ENCODE measurements at places on chromosomes 1 and 21. TPM values are rescaled to one million over a fixed set of nuclear protein-coding genes. Genes with fewer than 3 reads are reported as not detected.

- DNase-seq: no peak
These were observed 38.5 kb upstream of the LAX1 start for GRCh38 chr1:203726417-203726867.

GRCh38 chr1:159957824-159958268 is 3.8 kb upstream of the SLAMF9 start:
- DNase-seq: no peak

Gene GBP3
- 5.7 TPM for total RNA-seq

Gene ADCY10
- total RNA-seq: 0.05 TPM

Data from activated CD4-positive, alpha-beta memory T cell treated with anti-CD3 and anti-CD28 coated beads for 36 hours (primary cell).